ENCODE measurements at places on chromosomes 3 and 15.

- no peak for DNase-seq
Measured at GRCh38 chr3:66348704-66349103, 127.9 kb downstream of the SLC25A26 start.

- no peak for DNase-seq
Measured at GRCh38 chr3:45211466-45212094, 14.5 kb downstream of the TMEM158 start.

DNA sequence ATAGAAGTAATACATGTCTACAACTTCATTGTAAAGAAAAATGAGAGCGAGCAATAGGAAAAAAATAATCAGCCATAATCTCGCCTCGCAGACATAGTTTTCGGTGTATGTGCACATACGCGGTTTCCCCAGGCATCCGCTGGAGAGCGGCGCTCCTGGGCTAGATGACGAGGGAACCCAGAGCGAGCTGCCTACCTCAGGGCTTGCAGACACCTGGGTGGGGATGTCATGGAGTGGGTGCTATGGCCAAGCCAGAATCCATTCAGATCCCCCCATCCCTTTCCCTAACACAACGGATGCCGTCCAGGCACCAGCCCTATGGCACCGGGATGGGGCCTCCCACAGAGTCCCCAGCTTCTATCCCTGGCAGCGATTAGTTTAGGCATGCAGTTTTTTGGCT is 4.5 kb upstream of the CFAP100 start:
- no peak for DNase-seq

- no peak for DNase-seq
Measured at GRCh38 chr15:44186705-44187104, 8.4 kb downstream of the FRMD5 start.

- DNase-seq = no peak
Measured at GRCh38 chr3:25479727-25480010, 51.6 kb downstream of the RARB start.

- no peak for DNase-seq
Measured at GRCh38 chr15:45378149-45378912, at the start of gene GATM. GATM (minus strand) TSS chr15:45378544; CDS start chr15:45378453, 91 bp downstream.

- DNase-seq = no peak
Measured at GRCh38 chr3:25592510-25592968, 72.2 kb downstream of the TOP2B start.

- no peak for DNase-seq
Measured at GRCh38 chr3:35744419-35744818, 105.1 kb downstream of the ARPP21 start.

GRCh38 chr15:99451484-99451883 is 114.3 kb upstream of the MEF2A start:
- DNase-seq = no peak

DNA sequence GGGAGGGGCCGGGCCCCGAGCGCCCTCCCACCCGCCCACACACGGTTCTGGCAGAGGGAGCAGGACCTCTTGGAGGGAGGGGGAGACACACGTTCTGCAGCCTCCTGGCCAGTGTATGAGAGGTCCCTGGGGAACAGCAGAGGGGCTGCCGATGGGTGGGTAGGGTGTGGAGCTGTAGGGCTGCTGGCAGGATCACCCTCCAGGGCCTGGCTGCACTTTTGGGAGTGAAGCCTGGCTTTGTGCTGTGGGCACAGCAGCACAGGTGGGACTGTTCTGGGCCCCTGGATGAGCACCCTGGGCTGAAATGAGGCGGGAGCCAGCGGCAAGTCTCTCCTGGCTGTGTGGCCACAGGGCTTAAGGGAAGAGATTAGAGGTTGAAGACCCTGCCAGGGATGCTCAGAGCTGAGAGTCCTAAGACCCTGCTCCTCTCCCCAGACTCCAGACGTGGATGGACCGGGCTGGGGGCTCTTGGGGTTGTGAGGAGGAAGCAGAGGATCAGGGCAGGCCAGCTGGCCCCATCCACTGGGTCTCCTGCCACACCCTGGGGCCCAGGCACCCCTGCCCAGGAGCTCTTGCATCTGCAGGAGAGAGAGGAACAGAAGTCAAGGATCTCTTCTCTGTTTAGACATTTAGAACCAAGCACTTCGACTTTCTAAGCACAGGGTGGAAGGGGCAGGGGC is 45.2 kb downstream of the RGMA start:
- no peak for DNase-seq

GRCh38 chr3:458653-459310 is 262.2 kb downstream of the CHL1 start:
- no peak for DNase-seq

DNA sequence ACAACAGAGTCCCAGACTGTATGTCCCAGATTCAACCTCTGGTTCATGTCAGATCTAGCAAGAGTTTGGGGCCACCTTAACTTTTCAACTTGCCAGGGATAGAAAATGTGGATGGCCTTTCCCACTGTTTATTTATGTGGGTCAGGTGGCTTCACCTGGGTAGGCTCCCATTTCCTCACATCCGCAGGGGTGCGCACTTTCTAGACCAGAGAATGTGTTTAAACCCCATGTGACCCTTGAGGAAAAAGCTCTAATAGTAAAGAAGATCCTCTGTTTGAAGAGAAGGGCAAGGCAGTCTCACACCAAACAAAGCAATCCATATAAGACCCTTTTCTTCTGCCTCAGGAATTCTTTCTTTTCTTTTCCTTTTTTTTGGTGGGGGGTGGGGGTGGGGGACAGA is 167.2 kb upstream of the TSC22D2 start:
- DNase-seq = no peak

DNA sequence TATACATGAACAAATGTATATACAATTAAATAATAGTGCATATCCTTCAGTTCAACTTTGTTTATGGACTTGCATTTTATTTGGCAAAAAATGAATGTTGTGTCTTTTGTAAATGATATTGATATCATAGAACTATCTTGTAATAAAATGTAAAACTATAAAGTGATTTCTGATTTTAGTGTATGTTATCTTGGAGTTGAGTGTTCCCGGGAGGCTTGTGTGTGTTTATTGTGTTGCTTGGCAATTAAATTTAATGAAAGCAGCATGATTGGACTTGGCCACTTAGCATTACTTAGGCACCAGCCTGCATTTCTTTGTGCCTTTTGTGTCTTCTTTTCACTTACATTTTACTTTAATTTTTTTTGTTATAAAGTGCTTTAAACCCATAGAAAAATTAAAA is 10.6 kb downstream of the ARHGEF26 start:
- DNase-seq = no peak

GRCh38 chr3:195097331-195098255 is 173.4 kb downstream of the XXYLT1 start:
- DNase-seq = no peak

DNA sequence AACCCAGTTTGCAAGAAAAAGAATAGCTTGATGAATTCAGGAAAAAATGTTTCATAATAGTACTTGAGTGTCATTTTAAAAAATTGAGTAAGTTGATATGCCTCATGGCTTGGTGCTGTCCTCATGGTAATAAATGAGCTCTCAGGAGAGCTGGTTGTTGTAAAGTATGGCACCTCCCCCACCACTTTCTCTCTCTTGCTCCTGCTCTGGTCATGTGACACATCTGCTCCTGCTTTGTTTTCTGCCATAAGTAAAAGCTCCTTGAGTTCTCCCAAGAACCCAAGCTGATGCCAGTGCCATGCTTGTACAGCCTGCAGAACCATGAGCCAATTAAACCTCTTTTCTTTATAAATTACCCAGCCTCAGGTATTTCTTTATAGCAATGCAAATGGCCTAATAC is 108.8 kb upstream of the CRBN start:
- no peak for DNase-seq

GRCh38 chr15:87858651-87859050 is 397.9 kb downstream of the NTRK3 start:
- no peak for DNase-seq

DNA sequence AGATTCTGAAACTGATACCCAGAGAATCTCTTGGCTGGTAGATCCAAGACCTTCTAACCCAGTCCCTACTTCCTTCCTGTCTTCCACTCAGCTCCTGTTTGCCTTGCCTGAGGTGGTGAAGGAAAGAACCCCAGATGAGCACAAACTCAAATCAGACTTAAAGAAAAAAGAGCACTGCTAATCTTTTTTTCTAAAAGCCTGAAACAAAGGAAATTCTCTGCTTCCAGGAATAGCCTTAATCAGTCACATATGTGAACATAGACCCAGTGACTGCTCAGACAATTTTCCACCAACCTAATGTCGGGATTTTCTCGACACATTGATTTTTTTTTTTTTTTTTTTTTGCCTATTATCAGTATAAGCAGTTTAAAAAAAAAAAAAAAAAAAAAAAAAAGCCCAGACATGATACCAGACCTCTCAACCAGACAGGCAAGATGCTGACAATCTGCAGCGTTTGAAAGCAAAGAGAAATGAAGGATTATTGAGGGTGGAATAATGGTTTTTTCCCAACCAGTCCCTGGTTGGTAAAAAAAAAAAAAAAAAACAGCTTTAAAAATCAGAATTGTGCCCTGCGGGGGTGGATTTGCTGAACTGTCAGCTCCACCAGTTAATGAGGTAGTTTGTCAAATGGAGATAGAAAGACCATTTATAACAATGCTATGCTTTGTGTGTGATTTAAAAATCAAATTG is 256.8 kb upstream of the RARB start:
- no peak for DNase-seq

DNA sequence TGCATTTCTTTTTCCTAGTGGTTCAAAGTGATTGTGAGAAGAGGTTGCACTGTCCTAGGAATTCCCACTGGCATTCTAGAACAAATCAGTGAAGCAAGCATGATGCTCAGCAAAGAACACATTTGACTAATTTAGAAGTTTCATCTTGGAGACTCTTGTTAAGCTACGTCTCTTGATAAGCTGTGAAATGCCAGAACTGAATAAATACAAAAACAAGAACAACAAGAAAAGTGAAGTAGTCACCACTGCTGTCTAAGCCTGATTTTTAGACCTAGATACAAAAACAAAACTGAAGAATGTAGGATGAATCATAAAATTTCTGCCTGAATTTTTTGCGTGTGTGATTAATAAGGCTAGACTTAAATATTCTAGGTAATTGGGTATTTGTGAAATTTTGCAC is 1162.4 kb downstream of the TUSC7 start:
- DNase-seq = no peak

DNA sequence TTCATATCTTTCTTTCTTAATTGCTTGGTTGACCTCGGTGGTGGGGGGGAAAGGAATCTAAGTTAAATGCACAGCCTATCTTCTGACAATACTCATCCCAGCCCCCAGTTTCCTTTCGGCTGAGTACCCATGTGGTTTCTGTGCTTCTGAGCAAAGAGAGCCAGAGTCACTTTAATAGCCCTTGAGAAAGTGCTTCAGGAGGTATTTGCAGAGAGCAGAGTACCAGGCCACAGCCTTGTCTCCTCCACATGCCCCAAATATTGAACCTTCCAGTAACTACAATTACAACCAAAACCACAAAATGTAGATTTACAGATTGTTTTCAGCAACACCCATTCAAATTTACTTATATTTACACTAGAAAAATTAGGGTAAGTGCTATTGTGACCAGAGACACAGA is 647.4 kb downstream of the NR2F2 start:
- no peak for DNase-seq

DNA sequence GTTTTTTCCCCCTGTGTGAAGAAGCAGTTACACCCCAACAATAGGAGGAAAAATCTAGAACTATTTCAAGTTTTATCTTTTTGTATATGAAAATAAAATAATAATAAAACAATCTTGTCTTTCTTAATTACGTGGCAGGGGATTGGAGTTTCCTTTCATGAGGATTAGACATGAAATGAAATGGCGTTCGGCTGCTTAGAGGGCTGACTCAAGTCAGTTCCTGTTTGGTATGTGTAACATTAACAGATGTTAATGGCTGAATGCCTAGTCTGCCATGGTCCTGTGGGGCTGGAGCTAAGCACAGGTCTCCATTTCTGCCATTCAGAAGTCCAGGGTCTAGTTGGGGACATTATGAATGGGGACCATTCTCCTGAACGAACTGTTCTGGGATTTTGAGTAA is 3.1 kb upstream of the EXOG start:
- no peak for DNase-seq

- DNase-seq = no peak
Measured at GRCh38 chr15:99951511-99951910, 218.3 kb upstream of the LYSMD4 start.

DNA sequence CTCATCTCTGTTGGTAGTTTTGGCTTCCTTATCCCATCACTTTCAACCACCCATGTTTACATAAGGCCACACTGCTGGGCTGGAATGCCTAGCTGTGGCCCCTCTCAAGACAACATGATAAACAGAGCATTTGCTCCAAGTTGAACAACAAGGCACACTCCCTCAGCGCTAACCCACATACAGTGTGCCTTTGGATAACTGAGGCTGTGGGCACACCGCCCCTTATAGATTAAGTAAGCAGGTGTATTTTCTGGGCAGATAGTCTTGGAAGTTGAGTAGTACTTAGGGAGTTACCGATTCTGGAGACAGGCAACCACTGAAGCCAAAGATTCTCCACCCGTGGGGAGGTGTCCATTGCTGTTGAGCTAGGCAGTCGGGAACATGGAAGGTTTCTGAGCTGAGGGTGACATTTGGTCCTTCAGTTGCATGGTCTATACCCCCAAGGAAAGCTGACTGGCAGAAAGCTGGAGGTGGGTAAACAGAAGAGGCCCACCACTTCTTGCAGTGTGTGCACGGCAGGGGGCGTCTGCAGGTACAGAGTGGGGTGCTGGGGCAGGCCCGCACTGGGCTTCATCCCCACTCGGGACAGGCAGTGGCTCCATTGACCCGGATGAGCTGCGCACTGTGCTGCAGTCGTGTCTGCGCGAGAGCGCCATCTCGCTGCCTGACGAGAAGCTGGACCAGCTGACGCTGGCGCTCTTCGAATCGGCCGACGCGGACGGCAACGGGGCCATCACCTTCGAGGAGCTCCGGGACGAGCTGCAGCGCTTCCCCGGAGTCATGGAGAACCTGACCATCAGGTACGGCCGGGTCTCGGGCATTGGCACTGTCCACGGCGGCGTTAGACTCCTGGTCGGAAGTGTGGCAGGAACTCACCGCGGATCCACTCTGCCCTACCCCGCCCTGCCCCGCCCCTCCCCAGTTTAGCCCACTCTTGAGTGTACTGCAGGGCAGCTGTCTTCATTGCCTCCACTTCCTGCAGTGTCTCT is 16.8 kb downstream of the NOX5 start:
- no peak for DNase-seq

DNA sequence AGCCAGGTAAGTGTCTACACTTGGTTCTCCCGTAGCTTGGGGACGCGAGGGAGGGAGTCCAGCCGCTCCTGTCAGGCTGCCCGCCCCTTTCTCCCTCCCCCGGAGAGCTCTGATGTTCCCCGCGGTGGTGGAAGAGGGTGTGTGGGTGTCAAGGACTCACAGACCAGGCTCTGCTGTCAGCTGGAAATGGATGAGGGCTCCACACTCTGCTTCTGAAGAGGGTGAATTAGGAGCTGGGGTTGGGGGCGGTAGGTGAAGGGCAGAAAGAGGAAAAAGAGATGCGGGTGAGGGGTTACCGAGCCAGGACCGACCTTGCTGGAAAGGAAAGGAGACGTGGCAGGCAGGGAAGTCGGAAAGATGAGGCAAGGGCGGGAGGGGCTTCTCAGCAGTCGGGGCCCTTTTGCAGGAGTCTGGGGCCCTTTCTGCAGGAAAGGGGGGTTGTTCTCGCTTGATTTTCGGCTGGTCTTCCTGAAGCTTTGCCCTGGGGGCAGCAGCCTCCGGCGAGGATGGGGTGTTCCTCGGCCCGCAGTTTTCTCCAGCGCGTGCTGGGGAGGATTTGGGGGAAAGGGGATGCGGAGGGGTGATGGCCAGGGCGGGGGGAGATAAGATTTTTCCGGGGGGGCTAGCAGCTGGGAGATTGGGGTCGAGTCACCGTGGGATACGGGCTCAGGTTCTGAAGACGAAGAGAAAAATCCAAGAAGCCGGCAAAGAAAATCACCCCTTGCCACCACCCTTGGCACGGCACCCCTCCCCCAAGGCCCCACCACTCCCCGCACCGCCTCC is 602 bp upstream of the BAHD1 start:
- no peak for DNase-seq
